ENCODE measurements at places on chromosomes 12 and 14.
A peak's percentile ranks its signal among the peaks of the same experiment; 100 is the strongest.

DNA sequence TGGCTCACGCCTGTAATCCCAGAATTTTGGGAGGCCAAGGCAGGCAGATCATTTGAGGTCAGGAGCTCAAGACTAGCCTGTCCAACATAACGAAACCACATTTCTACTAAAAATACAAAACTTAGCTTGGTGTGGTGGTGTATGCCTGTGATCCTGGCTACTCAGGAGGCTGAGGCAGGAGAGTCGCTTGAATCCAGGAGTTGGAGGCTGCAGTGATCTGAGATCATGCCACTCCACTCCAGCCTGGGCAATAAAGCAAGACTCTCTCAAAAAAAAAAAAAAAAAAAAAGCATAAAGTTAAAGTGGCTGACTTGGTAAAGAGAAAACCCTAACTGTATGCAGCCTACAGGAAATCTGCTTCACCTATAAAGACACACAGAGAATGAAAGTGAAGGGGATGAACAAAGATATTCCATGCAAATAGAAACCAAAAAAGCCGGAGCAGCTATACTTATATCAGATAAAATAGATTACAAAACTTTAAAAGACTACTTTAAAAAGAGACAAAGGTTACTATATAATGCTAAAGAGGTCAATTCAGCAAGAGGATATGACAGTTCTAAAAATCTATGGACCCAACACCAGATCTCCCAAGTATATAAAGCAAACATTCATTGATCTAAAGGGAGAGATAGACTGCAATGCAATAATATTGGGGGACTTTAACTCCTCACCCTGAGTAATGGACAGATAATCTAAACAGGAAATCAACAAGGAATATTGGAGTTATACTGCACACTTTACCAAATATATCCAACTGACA lies 4.1 kb downstream of the CLEC2B start:
- peak; percentile 67 for DNase-seq

- DNase-seq, result no peak
Observed at GRCh38 chr14:26332966-26333365, 264.9 kb downstream of the NOVA1 start.

DNA sequence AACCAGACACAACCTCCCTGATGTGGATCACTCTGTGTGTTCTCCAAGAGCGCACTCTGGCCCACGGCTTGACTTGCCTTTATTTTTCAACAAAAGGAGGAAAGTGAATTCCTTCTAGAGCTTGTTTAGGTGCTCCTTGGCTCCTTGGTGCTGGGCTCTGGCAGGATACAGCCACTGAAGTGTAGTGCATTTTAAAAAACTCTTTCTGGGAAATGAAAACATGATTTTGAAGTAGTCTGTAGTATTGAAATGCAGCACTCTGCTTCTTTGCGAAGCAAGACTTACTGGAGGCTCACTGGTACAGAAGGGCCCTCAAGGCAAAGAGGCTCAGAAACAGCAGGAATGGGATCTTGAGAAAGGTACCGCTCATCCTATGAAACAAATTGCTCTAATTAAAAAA lies 81.6 kb downstream of the PTCSC3 start:
- DNase-seq, result no peak

- DNase-seq, result peak; percentile 22
Observed at GRCh38 chr14:69651664-69652063, 40.3 kb downstream of the SUSD6 start.

GRCh38 chr12:122944605-122945592 lies 21.4 kb downstream of the ABCB9 start:
- DNase-seq, result no peak

DNA sequence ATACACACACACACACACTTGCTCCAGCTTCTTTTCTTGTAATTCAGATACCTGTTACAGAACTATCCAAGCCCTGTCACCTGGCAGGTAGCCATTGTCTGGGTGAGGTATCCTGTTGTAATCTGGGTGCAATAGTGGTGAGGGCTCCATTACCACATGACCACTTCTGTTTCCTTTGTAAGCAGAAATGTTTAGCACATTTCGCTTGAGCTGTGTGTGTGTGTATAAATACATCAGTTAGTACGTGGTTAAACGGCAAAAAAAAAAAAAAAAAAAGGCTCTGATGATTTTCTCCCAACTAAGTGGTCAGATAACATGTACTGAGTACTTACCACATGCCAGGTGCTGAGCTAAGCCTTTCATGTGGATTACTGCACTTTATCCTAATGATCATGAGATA lies 129.3 kb upstream of the SSTR1 start:
- DNase-seq, result peak; percentile 32

GRCh38 chr12:74328623-74329022 lies 209.0 kb upstream of the ATXN7L3B start:
- no peak for DNase-seq

- no peak for DNase-seq
Observed at GRCh38 chr14:68768316-68768715, 24.6 kb downstream of the ZFP36L1 start.

DNA sequence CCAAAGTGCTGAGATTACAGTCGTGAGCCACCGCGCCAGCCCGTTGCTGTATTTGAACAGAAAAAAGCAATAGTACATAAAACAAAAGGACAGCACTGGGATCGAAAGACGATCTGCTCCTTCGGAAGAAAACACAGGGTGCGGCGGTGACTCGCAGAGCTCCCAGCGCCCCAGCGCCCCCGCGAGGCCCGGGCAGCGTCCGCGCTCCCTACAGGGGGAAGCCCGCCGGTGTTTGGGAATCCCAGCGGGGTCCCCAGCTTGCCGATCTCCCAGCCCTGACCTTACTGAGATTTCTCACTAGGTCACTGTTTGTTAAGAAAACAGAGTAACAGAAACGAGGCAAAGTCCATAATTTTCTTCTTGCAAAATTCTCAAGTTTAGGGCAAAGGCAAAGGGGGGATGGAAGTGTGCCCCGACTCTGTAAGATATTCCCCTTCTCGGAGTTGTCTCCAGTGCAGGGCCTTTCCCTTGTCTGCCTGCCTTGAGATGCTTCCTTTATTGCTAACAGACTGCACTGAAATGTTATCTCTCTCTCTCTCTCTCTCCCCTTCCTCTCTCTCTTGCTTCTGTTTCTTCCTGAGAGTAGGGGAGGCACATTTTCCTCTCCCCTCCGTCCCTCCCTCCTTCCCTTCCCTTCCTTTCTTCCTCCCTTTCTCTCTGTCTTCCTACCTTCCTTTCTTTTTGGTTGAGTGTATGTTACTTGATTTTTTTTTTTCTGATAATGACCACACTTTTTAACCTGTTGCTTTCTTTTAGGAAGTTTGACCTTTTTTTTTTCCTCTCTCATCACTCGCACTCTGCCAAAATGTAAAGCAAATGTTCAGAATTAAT lies 91.9 kb downstream of the TMEM30B start:
- DNase-seq, result no peak

- peak; percentile 25 for DNase-seq
Observed at GRCh38 chr12:118625050-118625675, 248.8 kb downstream of the SUDS3 start.

DNA sequence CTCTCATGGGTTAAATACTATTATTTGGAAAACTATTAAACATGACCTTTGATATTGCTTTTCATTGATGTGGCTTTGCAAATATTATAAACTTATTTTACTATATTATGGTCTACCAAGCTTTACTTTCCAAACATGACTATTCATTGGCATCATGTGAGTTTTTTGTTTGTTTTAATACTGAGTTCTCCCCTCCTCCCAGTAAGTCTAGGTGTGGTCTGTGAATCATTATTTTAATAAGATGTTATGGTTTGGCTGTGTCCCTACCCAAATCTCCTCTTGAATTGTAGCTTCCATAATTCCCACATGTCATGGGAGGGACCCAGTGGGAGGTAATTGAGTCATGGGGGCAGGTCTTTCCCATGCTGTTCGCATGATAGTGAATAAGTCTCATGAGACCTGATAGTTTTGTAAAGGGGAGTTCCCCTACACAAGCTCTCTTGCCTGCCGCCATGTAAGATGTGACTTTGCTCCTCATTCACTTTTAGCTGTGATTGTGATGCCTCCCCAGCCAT lies 80.0 kb downstream of the BORCS5 start:
- no peak for DNase-seq

GRCh38 chr12:96375170-96375569 lies 25.1 kb downstream of the CDK17 start:
- no peak for DNase-seq

GRCh38 chr14:105155071-105155651 lies 13.4 kb downstream of the JAG2 start:
- no peak for DNase-seq

GRCh38 chr12:94175763-94176668 lies 27.6 kb downstream of the PLXNC1 start:
- DNase-seq, result no peak

DNA sequence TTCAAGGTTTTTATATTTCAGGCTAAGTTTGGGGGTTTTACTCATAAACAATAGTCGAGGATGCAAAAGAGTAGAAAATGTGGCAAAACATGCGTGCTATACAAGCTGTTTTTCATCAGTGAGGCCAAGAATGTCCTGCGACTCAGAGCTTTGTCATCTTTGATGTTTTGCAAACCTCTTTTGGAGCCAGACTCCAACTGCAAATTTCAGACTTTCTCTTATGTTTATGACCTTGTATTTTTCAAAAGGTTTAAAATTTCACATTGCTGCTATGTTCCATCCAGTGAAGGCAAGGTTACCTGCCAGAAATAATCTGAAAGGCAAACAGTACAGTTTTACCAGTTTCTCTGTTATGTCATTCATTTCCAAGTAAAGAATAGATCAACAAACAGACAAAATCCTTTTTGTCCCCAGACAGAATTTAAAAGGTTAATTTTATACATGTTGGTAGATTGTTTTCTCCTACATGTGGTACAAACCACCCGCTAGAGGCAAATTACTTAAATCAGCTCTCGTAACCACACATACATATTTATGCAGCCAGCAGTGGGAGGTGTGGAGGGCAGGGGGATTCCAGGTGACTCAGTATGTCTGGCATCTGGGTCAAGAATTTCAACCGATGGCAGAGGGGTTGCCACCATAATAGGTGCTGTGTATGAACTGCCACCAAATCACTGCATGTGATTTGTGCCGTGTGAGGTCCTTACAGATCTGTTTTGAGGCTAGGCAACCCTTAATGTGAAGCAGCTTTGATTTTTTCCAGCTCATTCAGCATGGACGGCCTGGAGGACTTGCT lies 119.8 kb upstream of the CPM start:
- no peak for DNase-seq

DNA sequence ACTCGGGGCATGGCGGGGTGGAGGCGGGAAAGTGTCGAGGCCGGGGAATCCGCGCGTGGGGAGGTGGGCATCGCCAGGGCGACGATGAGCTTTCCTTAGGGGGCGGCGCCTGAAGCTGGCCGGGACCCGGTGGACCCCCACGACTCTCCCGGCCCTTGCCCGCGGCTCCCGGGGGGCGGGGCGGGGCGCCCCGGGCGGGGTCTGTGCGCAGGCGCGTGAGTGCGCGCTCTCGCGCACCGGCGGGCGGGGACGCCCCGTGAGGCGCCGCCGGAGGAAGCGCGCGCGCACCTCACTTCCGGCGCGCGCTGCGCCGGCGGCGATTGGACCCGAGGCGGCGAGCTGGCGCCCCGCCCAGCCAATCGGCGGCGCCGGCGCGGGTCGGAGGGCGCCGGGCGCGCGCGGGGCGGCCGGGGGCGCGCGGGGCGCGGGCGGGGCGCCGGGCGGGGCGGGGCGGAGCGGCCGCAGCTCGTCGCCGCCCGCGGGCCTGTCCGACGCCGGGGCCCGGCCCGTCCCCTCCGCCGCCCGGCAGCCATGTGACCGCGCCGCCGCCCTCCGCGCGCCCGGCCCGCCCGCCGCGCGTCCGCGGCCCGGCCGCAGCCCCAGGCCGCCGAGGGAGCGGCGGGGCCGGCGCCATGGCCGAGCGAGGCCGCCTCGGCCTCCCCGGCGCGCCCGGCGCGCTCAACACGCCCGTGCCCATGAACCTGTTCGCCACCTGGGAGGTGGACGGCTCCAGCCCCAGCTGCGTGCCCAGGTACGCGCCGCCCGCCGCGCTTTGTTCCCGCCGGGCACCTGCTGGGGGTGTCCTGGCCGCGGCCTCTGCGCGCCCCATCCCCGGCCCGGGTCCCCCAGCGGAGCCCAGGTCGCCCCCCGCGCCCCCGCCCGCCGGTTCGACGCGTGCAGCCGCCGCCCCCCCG lies at the start of gene PACS2:
Gene PACS2 (plus strand): TSS at position 462 of the 914 bp plus-strand sequence. CDS start 171 bp downstream, at position 633.
- DNase-seq, result peak; percentile 77

DNA sequence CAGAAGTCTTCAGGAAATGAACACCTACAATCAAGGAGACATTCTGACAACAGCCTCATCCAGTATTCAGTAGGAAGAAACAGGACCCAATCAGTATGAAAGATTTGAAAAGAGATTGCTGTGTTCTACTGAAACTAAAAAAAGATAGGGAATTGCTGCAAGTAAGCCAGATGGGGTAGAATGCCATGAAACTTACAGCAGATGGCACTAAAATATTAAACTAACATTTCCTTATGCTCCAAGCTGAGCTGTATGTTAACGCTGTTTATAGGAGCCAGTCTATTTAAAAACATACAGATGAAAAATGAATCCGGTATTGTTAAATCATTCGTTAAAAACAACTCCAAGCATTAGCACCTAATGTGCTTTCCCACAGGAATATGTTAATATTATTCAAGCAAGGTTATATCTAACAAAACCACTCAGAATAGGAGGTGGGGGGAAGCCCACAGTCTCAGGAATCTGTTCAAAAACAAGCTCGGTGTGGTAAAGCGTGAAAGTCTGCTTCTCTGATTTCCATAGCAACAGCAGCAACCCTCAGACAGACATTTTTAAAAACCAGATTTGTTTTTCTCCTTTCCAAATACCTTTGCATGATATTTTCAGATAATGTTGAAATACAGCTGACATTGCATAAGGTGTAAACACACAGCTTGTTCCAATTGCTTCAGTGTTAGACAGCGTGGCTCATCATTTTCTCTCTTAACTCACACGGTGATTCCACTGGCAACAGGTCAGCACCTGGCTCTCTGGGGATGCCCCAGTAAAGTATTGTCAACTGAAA lies 131.4 kb upstream of the CCDC175 start:
- DNase-seq, result peak; percentile 18

GRCh38 chr12:46450279-46450748 lies 77.7 kb upstream of the SLC38A2 start:
- DNase-seq, result peak; percentile 69

GRCh38 chr12:108577458-108577857 lies 15.1 kb downstream of the ISCU start:
- DNase-seq, result no peak

GRCh38 chr14:67480011-67480410 lies 8.5 kb downstream of the TMEM229B start:
- DNase-seq, result no peak

- no peak for DNase-seq
Observed at GRCh38 chr12:66709893-66710292, 31.0 kb upstream of the GRIP1 start.

DNA sequence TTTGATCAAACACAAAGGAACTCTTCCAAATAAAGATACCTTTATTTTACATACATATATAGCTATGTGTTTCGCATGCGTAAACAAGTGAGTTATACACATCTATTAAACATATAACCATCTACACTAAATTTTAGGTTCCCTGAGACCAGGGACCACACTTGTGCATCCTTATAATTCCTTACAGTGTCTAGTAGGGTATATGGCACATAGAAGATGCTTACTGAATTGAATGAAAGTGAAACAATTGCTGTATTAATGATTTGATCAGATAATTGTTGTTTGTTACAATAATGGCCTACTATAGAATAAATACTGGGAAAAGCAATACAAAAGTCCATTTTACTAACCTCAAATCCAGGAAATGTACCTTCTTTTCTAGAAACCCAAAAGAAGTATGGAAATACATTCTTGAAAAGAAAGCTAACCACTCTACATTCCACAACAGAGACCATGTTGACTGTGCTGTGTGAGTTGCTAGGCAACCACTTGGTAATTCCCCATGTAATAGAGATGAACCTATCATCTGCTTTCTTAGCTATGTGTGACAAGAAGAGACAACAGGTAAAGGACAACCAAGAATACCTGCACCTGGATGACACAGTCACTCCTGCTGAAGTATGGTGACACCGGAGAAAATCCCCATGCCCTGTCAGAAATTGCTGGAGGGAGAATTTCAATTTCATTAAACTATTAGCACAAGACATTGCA lies 11.9 kb upstream of the CIPC start:
- DNase-seq, result no peak
